Trophoblast cell (in vitro differentiated cells and primary cell): ENCODE measurements at places on chromosomes 1 and 21.

GRCh38 chr1:228474507-228474906 lies 12.7 kb upstream of the RNF187 start:
- no peak for DNase-seq

- DNase-seq = no peak
Observed at GRCh38 chr1:98035602-98036002, 114.8 kb upstream of the DPYD start.

DNA sequence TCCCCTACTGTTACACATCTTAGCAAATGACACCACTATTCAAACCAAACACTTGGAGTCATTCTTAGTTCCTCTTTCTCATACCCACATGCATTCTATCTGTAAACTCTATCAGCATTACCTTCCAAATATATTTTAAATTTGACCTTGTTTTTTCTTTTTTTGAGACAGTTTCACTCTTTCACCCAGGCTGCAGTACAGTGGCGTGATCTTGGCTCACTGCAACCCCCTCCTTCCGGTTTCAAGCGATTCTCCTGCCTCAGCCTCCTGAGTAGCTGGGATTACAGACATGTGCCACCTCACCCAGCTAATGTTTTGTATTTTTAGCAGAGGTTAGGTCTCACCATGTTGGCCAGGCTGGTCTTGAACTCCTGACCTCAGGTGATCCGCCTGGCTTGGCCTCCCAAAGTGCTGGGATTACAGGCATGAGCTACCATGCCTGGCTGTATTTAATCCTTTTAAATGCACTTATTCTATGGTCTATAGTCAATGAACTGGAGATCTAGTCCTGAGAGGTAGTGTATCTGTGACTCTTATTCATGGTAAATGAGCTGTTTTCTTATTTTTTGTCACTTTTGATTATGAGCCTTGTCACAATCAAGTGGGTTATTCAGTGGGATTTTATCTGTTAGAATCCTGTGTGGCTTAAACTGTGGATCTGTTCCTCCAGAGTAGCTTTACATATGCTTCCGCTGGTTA lies 73.1 kb downstream of the GATAD2B start:
- DNase-seq = peak; percentile 7

DNA sequence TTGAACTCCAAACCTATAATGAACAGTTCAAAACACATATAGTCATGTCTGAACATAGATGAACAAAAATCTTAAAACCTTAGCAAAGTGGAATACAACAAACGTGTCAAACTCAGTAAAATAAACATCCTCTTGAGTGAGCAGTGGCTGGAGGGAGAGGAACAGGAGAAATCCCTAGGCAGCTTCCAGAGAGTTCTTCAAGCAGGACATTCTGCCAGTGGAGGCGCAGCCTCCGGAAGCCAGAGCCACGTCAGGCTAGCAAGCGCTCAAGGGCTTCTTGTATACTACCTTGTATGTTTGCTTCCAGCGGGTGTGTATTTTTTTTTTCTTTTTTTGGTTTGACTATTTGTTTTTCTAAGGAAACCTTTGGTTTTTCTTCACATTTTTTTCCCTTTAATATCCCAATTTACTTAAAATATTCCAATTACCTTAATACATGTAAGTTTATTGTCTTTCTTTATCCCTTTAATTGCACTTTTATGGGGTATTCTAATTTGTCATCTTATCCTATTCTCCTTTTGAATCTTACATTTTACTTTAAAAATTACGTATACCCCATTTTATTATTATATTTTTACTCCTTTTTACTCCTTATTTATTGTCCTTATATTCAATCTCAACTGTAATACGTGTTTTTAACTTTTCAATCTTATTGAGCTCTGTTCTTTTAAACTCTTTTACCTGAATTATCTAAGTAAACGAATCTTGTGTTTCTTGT lies 42.0 kb downstream of the COLGALT2 start:
- no peak for DNase-seq

DNA sequence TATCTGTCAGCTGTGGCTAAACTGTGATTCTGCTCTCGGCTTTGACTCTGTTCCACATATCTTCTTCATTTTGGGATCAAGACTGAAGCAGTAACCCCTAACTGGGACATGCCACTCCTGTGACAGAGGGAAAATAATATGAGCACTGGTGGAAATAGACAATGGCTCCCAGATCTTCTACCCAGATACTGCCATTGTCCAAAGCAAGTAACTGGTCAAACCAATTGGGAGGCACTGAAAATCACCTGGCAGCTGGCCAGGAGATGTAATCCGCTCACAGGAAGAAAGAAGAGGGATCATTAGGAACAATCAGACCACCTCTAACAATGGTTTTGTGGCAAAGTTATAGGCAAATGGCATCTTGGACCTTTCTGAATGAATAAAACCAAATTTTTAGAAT lies 10.7 kb downstream of the SNX7 start:
- no peak for DNase-seq

DNA sequence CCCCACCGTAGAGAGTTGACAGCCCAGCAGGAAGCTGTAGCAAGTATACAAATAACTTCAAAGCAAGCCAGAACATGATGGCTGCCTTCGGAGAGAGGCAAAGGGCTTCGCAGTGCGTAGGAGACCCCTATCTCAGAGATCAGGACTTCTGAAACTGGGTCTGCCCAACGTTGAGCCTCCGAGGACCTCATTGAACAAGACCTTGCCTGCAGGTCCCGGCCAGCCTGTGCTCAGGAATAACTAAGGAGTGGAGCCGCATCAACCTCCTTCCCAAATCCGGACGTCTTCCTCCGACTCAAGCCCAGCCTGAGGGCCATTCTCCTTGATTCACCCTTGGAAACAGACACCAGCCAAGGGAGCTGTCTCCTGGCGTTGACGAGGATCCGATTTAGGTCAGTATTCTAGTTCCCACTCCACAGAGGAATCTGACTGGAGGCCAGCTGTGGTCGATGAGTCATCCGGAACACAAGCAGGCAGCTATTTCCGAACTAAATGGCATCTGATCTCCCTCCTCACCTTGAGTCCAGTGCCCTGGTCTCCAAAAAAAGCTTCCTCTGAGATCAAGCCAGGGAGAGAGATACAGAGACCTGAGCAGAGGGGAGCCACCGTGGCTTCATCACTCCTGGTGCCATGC lies 166.5 kb upstream of the COA6 start:
- peak; percentile 46 for DNase-seq

GRCh38 chr21:42632771-42633690 lies 20.4 kb upstream of the PDE9A start:
- DNase-seq = no peak

DNA sequence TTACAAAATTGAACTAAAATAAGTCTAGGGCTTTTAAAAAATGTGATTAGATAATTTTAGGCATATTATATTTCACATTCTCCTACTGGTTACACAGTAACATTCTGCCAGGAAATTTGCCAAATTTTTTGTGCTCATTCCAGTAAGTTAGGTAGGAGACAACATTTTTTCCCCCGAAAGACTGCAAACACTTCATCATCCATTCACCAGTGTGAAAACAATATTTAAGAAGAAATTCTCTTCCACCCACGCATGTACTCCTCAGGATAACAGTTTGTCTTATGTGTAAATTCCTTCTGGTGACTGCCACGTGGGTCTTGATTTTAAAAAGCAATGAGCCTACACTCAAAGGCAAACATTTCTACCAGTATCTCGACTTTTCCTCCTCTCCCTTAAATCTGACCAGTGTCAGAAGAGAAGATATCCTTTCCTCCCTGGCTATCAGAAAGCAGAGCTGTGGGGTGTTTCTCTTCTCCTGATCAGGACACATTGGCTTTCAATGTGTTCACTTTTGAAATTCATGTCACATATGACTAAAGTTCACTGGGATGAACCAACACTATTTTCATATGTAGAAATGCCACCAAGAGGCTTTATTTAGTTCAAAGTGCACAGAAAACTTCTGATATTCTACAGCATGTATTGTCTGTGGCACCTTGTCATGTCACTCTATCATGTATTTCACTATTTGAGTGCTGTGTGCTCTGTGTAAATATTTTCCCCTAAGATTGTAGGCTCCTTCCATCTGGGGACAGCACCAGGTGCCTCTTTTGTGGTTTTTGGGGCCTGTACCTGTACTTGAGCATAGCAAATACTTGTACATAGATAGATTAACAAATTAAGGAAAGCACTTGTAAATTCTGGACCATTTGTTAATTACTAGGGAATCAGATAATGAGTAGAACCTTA lies 38.6 kb downstream of the LHX9 start:
- no peak for DNase-seq

GRCh38 chr1:214319938-214320337 lies 39.0 kb downstream of the SMYD2 start:
- no peak for DNase-seq

DNA sequence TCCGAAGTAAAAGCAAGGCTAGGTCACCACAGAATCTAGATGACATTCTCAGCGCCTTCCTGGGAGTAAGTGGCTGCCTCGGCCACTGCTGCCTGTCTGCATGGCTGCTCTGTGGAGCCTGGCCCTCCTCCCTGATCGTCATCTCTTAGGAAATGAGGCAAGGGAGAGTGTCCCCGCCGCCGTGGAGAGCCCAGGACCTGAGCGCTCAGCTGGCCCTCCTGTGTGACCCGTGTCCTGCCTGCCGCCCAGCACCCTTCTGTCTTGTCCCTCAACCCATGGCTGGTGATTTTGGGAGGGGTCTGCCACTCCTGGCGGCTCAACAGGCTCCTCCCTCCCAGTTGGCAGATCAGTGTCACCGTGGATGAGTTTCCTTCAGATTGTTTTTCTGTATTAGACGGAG lies 156.4 kb upstream of the COL6A1 start:
- DNase-seq = no peak

DNA sequence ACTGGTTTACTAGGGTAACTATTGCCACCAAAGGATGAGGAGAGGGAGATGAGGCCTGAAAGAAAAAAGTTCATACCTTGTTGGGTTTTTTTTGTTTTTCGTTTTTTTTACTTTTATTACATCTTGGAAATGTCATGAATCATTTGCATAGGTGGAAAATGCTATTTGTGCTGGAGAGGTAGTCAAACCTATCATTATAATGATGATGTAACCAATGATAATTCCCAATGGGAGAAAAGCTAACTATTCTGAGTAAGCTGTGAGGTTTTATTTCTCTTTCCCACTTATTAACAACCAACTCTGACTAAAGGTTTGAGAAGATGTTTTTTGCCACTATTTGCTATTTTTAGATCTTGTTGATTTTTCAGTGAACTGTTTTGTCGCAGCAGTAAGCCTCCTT lies 29.0 kb downstream of the SH3GLB1 start:
- no peak for DNase-seq

DNA sequence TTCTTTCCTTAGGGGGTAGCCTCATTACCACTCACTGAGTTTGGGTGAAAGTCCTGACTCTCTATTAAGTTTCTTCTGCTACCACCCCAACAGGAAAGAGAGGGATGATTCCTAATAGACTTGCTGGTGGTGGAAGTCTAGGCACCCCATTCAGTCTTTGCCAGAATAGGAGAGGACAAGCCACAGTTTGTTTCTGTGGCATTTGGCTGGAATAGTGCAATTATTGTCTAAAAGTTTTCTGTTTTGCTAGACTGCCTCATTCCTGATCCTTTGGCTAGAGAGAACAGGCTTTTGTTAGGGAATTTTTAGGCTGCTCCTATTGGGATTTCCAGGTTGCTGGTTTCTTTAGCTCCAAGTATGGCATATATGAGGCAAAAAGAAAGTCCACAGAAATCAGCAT lies 9.9 kb upstream of the HJV start:
- DNase-seq = no peak

DNA sequence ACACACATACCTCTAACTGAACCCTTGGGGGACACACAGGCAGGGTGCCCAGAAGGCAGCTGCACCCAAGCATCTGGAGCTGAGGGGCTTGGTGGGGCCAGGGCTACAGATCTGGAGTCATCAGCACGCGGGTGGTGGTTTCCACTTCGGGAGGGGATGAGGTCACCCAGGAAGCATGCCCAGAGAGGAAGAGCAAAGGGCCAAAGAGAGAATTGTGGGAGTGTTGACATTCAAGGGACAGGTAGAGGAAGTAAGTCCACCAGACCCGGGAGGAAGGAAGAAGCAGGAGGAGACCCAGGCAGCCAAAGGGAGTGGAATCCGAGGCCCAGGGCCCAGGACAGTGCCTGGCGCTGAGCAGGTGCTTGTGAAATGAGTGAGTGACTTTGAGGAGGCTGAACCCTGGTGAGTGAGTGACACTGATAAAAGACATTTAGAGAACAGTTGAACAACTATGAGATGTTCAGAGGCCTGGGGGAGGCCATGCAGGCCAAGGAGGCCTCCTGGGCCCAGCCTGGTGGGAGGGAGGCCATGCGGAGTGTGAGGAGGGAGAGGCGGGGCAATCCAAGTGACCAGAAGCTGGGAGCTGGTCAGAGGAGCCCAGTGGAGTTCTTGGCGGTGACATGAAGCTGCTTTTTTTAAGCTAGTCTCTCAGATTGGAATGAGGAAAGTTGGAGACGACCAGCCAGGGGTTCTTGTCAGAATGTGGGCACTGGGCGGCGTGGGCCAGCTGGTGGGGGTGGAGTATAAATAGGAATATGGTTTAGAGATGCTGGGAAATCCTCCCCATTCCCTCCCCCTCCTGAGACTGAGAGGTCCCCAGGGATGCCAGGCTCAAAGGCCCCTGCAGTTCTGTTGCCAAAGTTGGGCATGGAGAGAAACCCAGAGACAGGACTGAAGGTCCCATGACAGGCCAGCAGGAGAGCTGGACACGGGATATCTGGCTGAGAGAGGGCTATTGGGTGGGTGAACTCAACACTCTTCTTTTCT lies 7.9 kb downstream of the CDK18 start:
- DNase-seq = no peak

- DNase-seq = no peak
Observed at GRCh38 chr1:100034470-100034869, 64.7 kb downstream of the SLC35A3 start.

- no peak for DNase-seq
Observed at GRCh38 chr1:6967431-6968111, 182.3 kb downstream of the CAMTA1 start.

GRCh38 chr1:239367196-239367810 lies 19.1 kb upstream of the CHRM3 start:
- DNase-seq = no peak

DNA sequence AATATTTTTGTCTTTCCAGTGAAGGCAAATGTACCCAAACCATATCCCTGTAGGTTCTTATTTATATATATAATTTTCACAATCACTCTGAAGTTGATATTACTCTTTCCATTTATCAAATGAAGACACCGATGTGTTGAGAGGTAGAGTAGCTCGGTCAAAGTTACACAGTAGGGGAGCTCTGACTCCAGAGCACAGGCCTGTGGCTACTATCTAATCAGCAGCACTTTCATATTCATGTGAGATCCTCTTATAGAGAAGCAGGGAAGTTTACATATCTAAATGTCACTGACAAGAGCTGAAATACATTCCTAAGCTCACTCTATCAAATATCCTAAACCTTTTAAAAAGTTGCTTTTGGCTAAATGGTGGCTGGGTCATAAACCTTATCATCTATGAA lies 241.1 kb upstream of the B3GALT2 start:
- no peak for DNase-seq

DNA sequence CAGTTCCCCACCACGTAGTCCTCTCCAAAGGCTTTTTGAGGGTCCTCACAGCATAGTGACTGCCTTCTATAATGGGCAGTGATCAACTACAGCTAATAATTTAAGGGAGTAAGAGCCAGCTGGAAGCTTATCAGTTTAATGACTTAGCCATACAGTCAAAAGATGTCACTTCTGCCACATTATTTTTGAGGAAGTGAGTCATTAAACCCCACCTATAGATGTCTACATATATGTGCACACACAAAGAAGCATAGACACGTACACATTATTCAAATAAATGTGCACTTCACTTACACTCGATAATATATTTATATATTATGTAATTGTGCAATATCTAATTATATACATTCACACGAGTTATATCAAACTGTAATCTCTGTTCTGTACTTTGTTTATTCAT lies 1704.7 kb downstream of the KCNT2 start:
- DNase-seq = no peak

- DNase-seq = peak; percentile 78
Observed at GRCh38 chr1:20578062-20578461, 10.8 kb upstream of the CDA start.
